ENCODE measurements at places on chromosomes 13 and 19.

GRCh38 chr19:2083174-2083854, 12.8 kb downstream of the MOB3A start:
- DNase-seq, result no peak

- DNase-seq, result peak; percentile 85
These were observed 1.5 kb downstream of the BIVM start for GRCh38 chr13:102800145-102801041.

DNA sequence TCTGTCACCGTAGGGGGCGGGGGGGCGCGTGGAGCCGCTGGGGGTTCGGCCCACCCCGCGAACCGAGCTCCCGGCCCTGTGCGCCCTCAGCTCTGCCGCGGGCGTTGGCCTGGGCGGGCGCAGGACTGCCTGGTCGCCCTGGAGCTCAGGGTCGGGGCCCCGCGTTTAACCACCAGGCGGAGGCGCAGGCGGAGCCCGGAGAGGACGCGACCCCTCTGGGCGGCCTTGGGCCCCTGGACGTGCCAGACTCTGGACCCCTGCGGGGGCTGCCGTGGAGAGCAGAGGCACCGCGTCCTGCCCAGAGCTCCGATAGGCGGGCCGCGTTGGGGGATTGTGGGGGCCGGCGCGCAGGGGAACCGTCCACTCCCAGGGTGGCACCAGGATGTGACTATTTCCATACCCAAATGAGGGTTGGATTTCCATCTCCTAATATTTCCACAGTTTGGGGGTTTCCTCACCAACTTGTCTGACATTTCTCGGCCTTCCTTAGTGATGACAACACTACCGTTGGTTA, 13.0 kb upstream of the USP29 start:
- DNase-seq, result no peak

DNA sequence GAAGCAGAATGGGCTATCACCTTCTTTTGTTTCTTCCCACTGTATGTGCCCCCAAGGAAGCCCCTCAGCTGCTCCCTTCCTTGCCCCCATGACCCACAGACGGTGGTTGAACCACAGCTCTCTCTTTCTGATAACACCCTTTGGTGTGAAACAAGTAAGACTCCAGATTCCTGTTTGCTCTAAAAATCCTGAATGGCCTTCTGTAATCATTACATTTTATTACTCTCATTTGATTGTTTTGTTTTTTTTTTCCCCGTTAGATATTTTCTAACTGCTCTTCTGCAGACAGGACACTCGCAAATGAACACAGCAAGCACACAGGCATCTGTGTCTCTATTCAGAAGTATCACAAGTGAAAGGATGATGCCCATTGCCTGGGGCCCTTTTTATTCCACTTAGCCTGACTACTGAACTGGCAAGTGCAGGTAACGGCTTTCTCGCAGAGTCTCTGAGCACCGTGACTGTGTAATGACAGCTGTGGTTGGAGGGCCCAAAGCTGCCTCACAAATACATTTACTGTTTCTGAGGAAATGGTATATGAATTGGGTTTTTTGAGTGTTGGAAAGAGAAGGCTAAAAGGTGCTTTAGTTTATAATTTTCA, 59.3 kb downstream of the OXGR1 start:
- no peak for DNase-seq

- DNase-seq, result no peak
These were observed 15.2 kb downstream of the TNNT1 start for GRCh38 chr19:55133639-55134444.

All from hematopoietic multipotent progenitor cell treated with erythropoietin and hydrocortisone succinate and interleukin-3 and kit ligand, for 8 days (in vitro differentiated cells).